ENCODE measurements at places on chromosomes 13 and 19. TPM values are rescaled to one million over a fixed set of nuclear protein-coding genes. Genes with fewer than 3 reads are reported as not detected.
A peak's percentile ranks its signal among the peaks of the same experiment; 100 is the strongest.

Gene CALR3
- not detected for total RNA-seq

- no peak overlapping the region for H3K27ac ChIP-seq
- no peak for DNase-seq
- peaks cover 9% of the 10 kb centered on the region for H3K4me1 ChIP-seq
- H3K36me3 ChIP-seq = no peaks in the 10 kb centered on the region
- H3K27me3 ChIP-seq = no peaks in the 10 kb centered on the region
- no peak overlapping the region for H3K4me3 ChIP-seq
Measured at GRCh38 chr19:1657746-1658145, 5.3 kb upstream of the TCF3 start.

- no peak overlapping the region for H3K27ac ChIP-seq
- H3K4me3 ChIP-seq = no peak overlapping the region
- H3K27me3 ChIP-seq = peaks cover 46% of the 10 kb centered on the region
- no peaks in the 10 kb centered on the region for H3K4me1 ChIP-seq
- no peaks in the 10 kb centered on the region for H3K36me3 ChIP-seq
- no peak for DNase-seq
Measured at GRCh38 chr19:50777830-50778303, 7.6 kb downstream of the GPR32 start.

DNA sequence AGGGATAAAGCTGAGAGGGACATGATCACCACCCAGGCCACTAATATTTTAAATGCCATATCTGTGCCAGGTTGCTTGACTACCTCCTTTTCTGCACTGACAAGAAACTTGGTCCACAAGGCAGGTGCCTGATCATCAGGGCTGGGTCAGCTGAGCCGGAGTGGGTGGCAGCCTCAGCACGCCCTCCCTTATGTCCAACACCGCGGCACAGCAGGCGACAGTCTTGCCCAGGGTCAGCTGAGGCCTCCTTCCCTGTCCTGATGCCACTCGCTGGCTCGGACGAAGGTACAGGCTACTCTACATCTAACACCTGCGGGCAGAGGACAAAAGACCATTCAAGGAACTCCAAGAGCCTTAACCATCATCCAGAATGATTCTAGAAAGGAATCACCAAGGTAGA, 16.9 kb downstream of the ZC3H4 start:
- no peak overlapping the region for H3K4me3 ChIP-seq
- H3K27me3 ChIP-seq = no peaks in the 10 kb centered on the region
- peak overlapping the region; percentile 90 for H3K27ac ChIP-seq
- H3K4me1 ChIP-seq = peaks cover 69% of the 10 kb centered on the region
- peaks cover 33% of the 10 kb centered on the region for H3K36me3 ChIP-seq

DNA sequence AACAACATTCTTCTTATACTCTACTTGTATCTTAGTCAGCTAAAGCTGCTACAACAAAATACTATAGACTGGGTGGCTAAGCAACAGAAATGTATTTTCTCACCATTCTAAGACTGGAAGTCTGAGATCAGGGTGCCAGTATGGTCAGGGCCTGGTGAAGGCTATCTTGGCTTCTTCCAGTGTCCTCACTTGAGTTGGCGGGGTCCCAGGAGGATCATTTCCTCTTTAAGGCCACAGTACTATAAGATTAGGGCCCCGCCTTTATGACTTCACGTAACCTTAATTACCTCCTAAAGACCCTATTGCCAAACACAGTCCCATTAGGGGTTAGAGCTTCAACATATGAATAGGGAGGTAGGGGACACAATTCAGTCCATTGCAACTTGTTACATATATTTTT, 30.7 kb upstream of the DOCK9 start:
- no peak for DNase-seq
- H3K27me3 ChIP-seq = no peaks in the 10 kb centered on the region
- no peak overlapping the region for H3K27ac ChIP-seq
- H3K36me3 ChIP-seq = no peaks in the 10 kb centered on the region

Gene OR10H2
- total RNA-seq = not detected

Gene IQCN
- total RNA-seq = 3.1 TPM

Gene AP3D1
- total RNA-seq = 110 TPM

- no peaks in the 10 kb centered on the region for H3K27me3 ChIP-seq
- H3K36me3 ChIP-seq = no peaks in the 10 kb centered on the region
- DNase-seq = no peak
- H3K27ac ChIP-seq = no peak overlapping the region
- H3K4me1 ChIP-seq = no peaks in the 10 kb centered on the region
Measured at GRCh38 chr13:107119989-107120881, 552.3 kb upstream of the ARGLU1 start.

Gene ZNF536
- total RNA-seq = not detected

- no peaks in the 10 kb centered on the region for H3K4me1 ChIP-seq
- no peak overlapping the region for H3K4me3 ChIP-seq
- DNase-seq = no peak
- H3K36me3 ChIP-seq = no peaks in the 10 kb centered on the region
- H3K27ac ChIP-seq = no peak overlapping the region
Measured at GRCh38 chr19:40512473-40513344, 45.9 kb downstream of the SPTBN4 start.

- H3K27ac ChIP-seq = no peak overlapping the region
- H3K27me3 ChIP-seq = peaks cover 45% of the 10 kb centered on the region
- DNase-seq = no peak
- H3K36me3 ChIP-seq = peaks cover 4% of the 10 kb centered on the region
- H3K4me1 ChIP-seq = peaks cover 4% of the 10 kb centered on the region
Measured at GRCh38 chr13:107866941-107867623, 348.3 kb downstream of the LIG4 start.

DNA sequence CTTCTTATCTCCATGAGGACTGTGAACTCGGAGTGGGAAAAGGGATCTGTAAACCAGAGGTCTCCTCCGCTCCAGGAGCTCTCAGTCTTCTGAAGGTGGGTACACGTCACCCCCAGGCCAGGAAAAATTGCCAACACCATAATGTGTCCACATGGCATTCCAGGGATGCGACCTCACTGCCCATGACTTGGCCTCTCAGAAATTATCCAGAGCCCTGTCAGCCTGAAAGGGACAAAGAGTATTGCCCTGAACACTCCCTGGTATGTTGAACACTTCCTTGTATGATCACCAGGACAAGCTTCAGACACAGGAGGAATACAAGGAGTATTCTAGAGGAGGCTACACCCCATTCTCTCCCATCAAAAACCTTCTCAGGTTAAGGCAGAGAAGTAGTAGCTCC, 81.0 kb upstream of the SLC7A1 start:
- H3K27me3 ChIP-seq = peaks cover 17% of the 10 kb centered on the region
- no peaks in the 10 kb centered on the region for H3K4me1 ChIP-seq
- no peak overlapping the region for H3K4me3 ChIP-seq

- peak overlapping the region; percentile 90 for H3K27ac ChIP-seq
- H3K36me3 ChIP-seq = peaks cover 24% of the 10 kb centered on the region
- H3K4me1 ChIP-seq = peaks cover 71% of the 10 kb centered on the region
- peak; percentile 97 for DNase-seq
- peak overlapping the region; percentile 62 for H3K4me3 ChIP-seq
Measured at GRCh38 chr13:79451500-79451962, 29.4 kb upstream of the NDFIP2 start.

GRCh38 chr13:77530875-77531274, 4.6 kb upstream of the SCEL start:
- no peaks in the 10 kb centered on the region for H3K36me3 ChIP-seq
- no peak for DNase-seq
- peaks cover 2% of the 10 kb centered on the region for H3K4me1 ChIP-seq
- H3K4me3 ChIP-seq = no peak overlapping the region
- peaks cover 6% of the 10 kb centered on the region for H3K27me3 ChIP-seq

DNA sequence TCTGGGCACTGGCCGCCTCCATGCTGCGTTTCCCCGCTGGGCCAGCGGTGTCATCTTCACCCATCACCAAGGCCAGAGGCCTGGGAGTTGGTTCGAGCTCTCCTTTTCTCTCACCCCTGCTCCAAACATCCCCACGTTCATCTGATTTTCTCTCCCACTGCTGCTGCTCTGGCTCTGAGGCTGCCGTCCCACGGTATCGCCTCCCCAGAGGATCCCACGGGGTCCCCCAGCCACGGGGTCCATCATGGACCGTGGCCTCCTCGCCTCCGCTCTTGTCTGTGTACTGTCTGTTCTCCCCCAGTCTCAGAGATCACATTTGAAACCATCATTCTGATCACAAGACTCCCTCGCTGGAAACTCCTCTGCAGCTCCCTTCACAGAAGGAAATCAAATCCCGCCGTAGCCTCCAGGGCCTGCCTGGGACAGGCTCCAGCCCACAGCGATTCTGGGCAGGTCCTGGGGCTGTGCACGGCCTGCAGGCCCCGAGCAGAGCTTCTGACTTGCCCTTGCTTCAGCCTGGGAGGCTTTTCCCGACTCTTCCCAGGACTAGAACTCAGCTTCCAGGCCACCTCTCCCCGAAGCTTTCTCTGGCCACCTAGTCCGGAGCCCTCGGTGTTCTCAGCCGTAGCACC, 64.2 kb downstream of the SOX1 start:
- no peaks in the 10 kb centered on the region for H3K36me3 ChIP-seq
- H3K27ac ChIP-seq = no peak overlapping the region
- no peak overlapping the region for H3K4me3 ChIP-seq
- no peaks in the 10 kb centered on the region for H3K27me3 ChIP-seq

GRCh38 chr13:70380809-70381208, 272.6 kb upstream of the KLHL1 start:
- H3K27ac ChIP-seq = no peak overlapping the region
- no peaks in the 10 kb centered on the region for H3K4me1 ChIP-seq
- no peak overlapping the region for H3K4me3 ChIP-seq
- H3K36me3 ChIP-seq = no peaks in the 10 kb centered on the region
- no peak for DNase-seq
- no peaks in the 10 kb centered on the region for H3K27me3 ChIP-seq

GRCh38 chr13:78040205-78040830, 121.7 kb upstream of the EDNRB start:
- no peak overlapping the region for H3K4me3 ChIP-seq
- no peaks in the 10 kb centered on the region for H3K27me3 ChIP-seq
- H3K36me3 ChIP-seq = no peaks in the 10 kb centered on the region
- no peak overlapping the region for H3K27ac ChIP-seq
- DNase-seq = no peak

Gene DNAJB1
- total RNA-seq = 86.0 TPM

Gene TTYH1
- 1.2 TPM for total RNA-seq

DNA sequence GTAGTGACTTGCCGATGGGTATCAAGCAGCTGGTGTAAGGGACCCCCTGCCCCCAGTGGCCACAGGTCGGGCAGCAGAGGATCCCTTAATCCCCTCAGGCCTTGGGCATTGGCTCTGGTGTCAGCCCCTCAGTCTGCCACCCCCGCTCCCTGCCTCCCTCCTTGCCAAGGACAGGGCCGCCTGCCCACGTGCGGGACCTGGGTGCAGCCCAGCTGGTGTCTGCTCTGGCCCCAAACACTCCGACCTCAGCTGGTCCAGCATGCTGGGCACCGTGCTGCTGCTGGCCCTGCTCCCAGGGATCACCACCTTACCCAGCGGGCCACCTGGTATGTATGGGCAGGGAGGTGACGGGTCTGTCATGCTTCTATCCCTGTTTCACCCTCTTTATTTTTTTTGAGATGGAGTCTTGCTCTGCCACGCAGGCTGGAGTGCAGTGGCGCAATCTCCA, at the start of gene TGFBR3L:
Gene TGFBR3L, plus strand, starts transcription at position 233 of the 448 bp plus-strand sequence.
- peak within 1 kb of the TSS; percentile 43 for H3K4me3 ChIP-seq
- H3K4me1 ChIP-seq = peaks cover 16% of the 10 kb centered on the region
- no peak within 1 kb of the TSS for H3K27ac ChIP-seq
- H3K36me3 ChIP-seq = peaks cover 9% of the 10 kb centered on the region

Gene DKKL1
- not detected for total RNA-seq

DNA sequence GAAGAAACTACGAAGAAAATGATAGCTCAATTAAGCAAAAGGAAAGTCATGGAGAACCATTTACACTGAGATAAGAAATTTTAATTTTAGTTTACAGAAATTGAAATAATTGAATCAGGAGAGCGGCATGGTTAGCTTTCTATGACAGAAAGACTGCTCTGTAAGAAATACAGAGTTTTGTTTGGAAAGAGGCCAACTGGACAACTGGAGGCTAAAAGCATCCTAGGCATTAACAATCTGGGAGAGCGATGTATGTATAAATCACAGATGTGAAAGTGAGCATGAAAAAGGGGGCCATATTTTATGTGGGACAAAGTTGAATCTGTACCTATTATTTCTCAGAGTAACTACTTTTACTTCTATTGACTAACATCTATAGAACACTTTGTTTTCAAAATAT, 1608.8 kb upstream of the PCDH20 start:
- no peak for DNase-seq
- no peaks in the 10 kb centered on the region for H3K27me3 ChIP-seq
- H3K4me3 ChIP-seq = no peak overlapping the region
- no peaks in the 10 kb centered on the region for H3K36me3 ChIP-seq

Data from activated CD8-positive, alpha-beta memory T cell treated with anti-CD3 and anti-CD28 coated beads, Interleukin-2, amount 10 ng/mL, durations not matched to agents 7 days and 5 days (primary cell).